ENCODE measurements at places on chromosomes 7 and 10. TPM values are rescaled to one million over a fixed set of nuclear protein-coding genes. Genes with fewer than 3 reads are reported as not detected.

DNA sequence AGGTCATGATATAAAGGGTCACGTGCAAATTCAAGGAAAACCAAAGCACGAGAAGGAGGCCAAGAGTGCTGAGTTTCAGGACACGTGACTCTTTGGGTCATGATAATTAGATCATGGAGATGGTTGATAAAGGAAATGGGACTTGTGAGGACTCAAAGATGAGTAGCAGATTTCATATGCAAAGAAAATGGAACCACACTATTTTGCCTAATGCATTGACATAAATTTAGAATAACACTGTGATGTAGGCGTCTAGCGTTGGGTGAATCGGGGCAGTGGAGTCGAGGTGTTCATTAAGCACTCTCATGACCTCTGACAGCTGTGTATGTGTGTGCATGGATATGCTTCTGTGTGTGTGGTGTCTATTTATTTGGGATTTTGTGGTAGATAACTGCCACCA is 1025.6 kb upstream of the LRRTM3 start:
- no peak for DNase-seq

The MMP21 gene
- not detected for total RNA-seq

The KCP gene
- 1.0 TPM for total RNA-seq

The ELAPOR2 gene
- total RNA-seq = 2.3 TPM

The FKBP6 gene
- total RNA-seq = not detected

The CCDC146 gene
- not detected for total RNA-seq

The TUBB8 gene
- total RNA-seq = not detected

GRCh38 chr10:66678521-66678920 is 247.3 kb upstream of the LRRTM3 start:
- DNase-seq = no peak

GRCh38 chr10:132500781-132501415 is 36.7 kb upstream of the INPP5A start:
- no peak for DNase-seq

DNA sequence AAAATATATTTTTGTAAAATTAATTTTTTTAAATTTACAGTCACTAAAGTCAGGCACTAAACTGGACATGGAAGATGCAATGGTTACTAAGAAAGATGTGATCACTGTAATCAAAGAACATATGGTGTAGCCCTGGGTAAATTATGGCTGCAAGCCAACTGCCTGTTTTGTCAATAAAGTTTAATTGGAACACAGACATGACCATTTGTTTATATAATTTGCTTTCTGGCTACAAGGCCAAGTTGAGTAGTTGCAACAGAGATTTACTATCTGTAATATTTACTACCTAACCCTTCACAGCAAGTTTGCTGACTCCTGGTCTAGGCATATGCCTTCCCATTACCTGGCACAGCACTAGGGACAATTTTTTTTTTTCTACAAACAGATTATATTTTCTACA is 448.9 kb downstream of the ADRA2A start:
- DNase-seq = no peak

GRCh38 chr7:26233902-26234511 is 32.5 kb downstream of the CBX3 start:
- no peak for DNase-seq

DNA sequence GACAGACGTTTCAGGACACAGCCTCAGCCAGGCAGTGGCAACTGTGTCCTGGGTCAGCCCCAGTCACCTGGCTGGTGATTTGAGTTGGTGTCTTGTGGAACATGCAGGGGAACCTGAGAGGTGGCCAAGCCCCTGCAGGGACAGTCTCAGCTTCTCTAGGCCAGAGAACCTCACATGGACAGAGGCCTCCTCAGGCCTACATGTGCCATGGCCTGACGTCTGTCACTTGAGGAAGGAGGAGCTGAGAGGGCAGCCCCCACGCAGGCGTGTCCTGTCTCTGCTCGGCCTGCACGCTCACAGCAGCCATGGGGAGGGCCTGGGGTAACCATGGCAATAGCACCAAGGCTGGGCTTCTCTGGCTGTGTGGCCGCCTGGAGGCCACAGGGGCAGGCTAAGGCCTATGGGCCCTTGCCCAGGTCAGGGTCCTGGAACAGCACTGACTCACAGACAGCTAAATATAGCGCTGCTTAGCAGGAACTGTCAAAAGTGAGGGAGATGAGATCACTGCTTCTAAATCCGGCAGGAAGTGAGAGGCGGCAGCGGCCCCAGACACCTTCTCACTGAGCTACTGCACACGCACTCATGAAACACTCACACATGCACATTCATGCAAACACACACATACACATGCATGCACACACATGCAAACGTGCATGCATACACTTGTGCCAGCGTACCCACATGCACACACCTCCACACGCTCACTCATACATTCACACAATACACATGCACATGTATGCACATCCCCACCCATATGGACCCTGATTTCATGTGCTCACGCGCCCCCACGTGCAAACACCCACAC is 57.0 kb downstream of the YKT6 start:
- DNase-seq = no peak

The TNKS2 gene
- total RNA-seq = 14.0 TPM
